Stimulated activated CD4-positive, alpha-beta T cell treated with anti-CD3 and anti-CD28 coated beads, Interleukin-15, amount 100 ng/mL, for 48 hours (primary cell): ENCODE measurements at places on chromosomes 16 and 17.

DNA sequence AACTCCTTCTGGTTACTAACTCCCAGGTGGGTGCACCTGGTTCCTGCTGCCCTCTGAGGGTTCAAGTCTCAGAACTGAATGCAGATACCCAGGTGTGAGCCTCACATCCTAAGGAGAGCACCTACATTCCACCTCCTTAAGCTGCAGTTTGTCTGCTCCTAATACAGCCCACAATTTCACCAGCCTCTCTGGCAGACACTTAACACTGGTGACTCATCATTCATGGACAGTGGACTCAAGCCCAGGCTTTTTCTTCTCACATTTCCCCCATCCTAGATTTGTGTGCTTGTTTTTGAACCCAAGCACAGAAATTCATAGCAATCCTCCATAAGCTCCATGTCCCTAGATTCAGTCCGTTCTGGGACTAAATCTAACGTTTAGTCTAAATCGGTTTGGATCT is 7.0 kb upstream of the MAF start:
- DNase-seq, result no peak

DNA sequence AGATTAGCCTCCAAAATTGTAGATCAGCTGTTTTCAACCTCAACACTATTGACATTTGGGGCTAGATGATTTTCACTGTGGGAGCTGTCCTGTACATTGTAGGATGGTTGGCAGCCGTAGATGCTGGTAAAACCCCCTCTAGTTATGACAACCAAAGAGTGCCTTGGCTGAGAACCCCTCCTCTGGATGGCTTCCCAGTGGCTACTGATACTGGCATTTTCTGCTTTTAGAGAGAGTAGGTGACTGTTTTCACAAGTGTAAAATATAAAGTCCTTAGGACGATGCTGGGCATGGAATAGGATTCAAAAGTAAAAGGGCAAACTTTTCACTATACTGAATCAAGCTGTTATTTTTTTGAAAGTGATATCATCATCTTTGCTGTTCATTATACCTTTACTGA is 1048.8 kb upstream of the EEF2KMT start:
- DNase-seq, result no peak

DNA sequence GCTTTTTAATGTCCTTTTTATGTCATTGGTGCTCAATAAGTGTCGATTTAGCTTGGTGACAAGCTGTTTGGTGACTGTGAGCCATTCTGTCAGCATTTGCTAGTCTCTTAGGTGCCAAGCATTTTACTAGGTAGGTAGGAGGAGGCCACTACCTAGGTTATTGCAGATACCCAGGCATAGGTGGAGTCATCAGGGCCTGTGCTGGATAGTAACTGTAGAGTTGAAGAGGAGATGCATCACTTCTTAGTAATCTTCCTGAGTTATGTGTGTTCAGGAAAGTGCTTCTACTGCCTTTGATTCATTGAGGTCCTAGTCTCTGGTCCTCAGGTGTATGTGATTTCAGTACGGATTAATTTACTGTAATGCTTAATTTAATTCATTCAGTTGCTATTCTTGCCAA is 17.7 kb downstream of the USP10 start:
- DNase-seq, result no peak

- DNase-seq, result no peak
These were observed 15.9 kb upstream of the MEIOB start for GRCh38 chr16:1887711-1888354.
